LHCN-M2 (cell line): ENCODE measurements at places on chromosomes 16 and 17. TPM values are rescaled to one million over a fixed set of nuclear protein-coding genes. Genes with fewer than 3 reads are reported as not detected.

DNA sequence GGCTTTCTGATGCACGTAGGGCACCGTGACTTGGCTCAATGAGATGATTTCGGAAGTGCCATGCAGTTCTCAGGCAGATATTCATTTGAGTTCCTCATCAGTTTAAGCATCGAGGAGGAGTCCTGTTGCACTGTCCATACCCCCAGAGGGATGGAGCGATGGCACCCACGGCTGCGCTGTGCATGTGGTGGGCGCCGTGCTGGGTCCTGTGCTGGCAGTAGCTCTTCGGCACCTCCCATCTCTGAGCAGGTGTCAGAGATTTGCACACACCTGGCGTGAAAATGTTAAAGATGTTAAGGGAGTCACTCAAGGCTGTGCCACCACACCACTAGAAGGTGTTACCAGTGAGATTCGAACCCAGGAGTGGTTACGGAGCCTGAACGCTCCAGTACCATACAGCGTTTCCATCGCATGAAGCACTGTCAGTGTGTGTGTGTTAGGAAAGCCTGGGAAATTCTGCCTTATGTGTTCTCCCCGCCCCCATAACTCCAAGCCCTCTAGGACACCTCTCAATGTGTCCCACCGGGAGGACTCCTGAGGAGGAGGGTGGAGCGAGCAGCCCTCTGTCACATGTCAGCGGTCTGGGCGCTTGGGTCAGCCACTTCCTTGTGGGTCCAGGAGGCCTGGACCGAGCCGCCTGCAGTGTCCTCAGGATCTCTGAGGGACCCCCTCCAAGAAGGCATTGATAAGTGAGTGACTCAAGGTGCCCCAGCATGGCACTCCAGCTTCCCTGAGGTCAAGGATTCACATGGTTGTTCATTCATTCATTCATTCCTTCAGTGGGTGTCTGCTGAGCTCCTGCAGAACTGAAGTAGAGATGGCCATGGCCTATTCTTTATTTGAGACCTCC, 3.8 kb downstream of the MRC2 start:
- DNase-seq = no peak

MYH8 gene
- 0.11 TPM in 1 of 2 replicates, not detected in the other for total RNA-seq

DNA sequence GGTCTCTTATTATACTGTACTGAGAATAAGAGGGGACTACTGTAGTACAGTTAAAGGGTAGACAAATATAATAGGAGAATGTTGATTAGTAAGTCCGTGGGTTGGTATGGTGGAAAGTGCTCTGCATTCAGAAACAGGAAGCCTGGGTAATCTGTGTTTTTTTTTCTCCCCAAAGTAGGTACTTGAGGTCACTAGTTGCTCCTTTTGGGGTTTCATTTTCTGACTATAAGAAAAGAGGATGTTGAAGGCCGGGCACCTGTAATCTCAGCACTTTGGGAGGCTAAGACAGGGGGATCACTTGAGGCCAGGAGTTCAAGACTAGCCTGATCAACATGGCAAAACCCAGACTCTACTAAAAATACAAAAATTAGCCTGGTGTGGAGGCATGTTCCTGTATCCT, 42.0 kb upstream of the MMD start:
- DNase-seq = no peak

NUDT7 gene
- total RNA-seq = 1.3 and 1.4 TPM in 2 replicates

GRCh38 chr16:4601036-4601863, 13.4 kb downstream of the UBALD1 start:
- no peak for DNase-seq

KRT24 gene
- total RNA-seq = not detected in 2 replicates

- DNase-seq = peak; percentile 36
Observed at GRCh38 chr17:31148205-31148604, 53.4 kb downstream of the NF1 start.

CDH13 gene
- 140 and 162 TPM in 2 replicates for total RNA-seq

- no peak for DNase-seq
Observed at GRCh38 chr17:7250695-7251627, 573 bp downstream of the CTDNEP1 start.

CRHR1 gene
- not detected in 2 replicates for total RNA-seq

C16orf86 gene
- 4.6 and 6.3 TPM in 2 replicates for total RNA-seq

CA10 gene
- total RNA-seq = not detected in 2 replicates

SLC5A11 gene
- total RNA-seq = not detected in 2 replicates

DNA sequence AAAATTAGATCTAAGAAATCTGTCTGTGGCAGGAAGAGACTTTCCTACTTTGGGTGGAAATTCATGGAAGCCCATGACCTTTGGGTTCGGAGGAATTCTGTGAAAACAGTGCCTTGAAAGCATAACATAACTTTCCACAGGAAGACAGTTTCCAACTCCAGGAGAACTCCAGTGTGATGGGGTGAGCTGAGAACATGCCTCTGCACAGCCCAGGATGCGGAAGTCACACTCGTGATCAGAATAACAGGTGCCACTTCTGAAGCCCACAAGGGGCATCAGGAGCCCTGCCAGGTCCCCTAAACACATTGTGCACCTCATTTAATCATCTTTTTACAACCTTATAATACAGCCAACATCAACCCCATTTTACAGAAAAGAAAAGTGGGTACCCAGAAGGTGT, 9.7 kb downstream of the TVP23A start:
- DNase-seq = no peak

GRCh38 chr16:73313950-73314349, 266.0 kb upstream of the ZFHX3 start:
- no peak for DNase-seq

HOXB1 gene
- not detected in 2 replicates for total RNA-seq

- no peak for DNase-seq
Observed at GRCh38 chr17:52157603-52158449, 688 bp downstream of the CA10 start.

DNA sequence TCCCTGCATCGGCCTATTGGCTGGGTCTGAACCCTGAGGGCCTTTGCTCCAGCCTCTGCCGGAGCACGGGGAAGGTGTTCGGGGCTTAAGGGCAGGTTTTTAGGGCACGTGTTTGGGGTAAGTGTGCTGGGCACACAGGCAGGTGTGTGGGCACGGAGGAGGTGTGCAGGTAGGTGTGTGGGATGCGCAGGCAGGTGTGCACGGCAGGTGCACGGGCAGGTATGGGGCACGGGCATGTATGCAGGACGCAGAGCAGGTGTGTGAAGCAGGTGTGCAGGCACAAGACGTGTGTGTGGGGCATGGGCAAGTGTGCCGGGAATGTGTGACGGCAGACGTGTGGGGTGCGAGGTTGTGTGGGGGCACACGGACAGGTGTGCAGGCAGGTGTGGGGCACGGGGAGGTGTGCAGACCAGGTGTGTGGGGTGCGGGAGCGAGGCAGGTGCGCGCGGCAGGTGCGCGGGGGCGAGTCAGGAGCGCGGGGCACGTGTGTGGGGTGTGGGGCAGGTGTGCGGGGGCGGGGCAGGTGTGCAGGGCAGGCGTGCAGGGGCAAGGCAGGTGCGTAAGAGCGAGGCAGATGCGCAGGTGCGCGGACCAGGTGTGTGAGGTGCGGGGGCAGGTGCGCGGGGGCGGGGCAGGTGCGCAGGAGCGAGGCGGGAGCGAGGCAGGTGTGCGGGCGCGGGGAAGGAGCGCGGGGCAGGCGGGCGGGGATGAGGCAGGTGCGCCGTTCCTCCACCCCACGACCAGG, 28.6 kb upstream of the METRNL start:
- no peak for DNase-seq

ADAMTS18 gene
- total RNA-seq = 0.06 TPM in 1 of 2 replicates, not detected in the other

DNA sequence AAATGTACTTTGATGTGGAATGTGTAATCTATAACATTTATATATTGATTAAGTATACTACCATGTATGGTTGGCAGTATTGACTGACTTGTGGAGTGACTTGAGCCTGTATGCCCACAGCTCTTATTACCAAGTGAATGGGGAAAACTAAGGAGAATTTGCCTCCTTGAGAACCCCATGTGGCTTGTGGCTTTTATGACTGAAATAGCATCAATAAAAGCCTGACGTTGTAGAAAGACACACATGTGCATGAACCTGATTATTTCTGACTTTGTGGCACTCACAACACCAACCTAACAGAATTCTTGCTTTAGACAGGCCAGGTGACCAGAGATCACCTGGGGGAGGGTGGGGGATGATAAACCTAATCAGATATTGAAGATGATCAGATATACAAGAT, 2.1 kb upstream of the LRRC75A start:
- no peak for DNase-seq

GRCh38 chr17:80523956-80524712, 20.5 kb upstream of the RPTOR start:
- no peak for DNase-seq

GRCh38 chr17:44608727-44609435, 47.4 kb upstream of the MEIOC start:
- DNase-seq = no peak

GRCh38 chr17:2266045-2266864, 37.3 kb downstream of the SMG6 start:
- DNase-seq = no peak

- DNase-seq = no peak
Observed at GRCh38 chr17:62725791-62726249, 82.3 kb downstream of the MARCHF10 start.

- DNase-seq = no peak
Observed at GRCh38 chr16:59289151-59289550, 555.0 kb upstream of the GOT2 start.

CEP20 gene
- 69.6 and 94.3 TPM in 2 replicates for total RNA-seq

GPR139 gene
- total RNA-seq = not detected in 2 replicates

DNA sequence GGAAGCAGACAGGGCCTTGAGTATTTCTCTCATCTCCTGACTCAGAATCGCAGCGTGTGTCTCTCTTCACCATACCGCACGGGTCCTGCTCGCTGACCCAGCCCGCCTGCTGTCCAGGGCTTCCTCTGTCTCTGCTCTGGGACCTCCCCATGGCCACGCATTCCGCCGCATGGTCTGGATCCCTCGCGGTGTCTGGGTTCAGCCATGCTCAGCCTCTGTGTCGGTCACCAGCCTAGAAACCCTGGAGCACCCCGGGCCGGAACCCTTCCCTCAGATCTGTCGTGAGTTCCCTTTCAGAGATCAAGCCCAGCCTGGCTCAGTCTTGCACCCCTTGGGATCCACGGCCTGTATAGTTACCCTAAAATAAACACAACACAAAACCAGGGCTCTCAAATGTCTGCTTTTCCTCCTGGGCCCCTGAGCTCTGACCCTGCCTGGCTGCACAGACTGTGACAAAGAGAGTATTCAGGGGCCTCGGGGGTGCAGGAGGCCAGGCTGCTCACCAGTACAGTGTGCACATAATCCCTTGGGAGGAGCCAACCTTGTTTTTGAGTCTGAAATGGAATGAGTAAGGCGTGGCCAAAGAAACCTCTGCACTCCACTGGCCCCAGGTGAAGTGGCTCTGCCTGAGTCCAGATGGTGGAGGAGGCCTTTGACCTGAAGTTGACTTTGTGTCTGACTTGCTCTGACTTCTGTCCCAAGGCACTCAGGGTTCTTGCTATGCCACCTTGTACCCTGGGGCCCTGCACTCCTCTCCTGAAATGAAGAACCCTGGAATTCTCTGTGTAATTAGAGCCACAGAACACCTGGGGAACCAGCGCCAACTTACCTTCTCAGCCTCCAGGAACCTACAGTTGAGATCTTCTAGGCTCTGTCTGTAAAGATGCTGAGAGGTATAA, 5.8 kb upstream of the SPIRE2 start:
- DNase-seq = no peak

DNA sequence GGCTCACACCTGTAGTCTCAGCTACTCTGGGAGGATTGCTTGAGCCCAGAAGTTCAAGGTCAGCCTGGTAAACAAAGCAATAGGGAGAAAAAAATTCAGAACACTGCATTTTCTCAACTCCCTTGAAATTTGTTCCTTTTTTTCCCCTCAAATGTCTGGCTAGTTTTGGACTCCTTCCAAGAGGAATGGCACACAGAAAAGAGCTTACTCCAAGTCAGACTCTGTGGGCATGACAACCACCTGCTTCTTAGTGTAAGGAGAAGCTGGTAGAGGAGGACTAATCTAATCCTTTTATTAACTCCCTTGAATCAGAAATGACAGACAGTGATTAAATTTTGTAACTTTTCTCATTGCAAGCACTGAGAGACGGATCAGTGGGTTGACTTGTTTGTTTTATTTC, 27.9 kb upstream of the HYDIN start:
- peak; percentile 11 for DNase-seq

SYCE1L gene
- total RNA-seq = 0.40 and 0.45 TPM in 2 replicates

DNA sequence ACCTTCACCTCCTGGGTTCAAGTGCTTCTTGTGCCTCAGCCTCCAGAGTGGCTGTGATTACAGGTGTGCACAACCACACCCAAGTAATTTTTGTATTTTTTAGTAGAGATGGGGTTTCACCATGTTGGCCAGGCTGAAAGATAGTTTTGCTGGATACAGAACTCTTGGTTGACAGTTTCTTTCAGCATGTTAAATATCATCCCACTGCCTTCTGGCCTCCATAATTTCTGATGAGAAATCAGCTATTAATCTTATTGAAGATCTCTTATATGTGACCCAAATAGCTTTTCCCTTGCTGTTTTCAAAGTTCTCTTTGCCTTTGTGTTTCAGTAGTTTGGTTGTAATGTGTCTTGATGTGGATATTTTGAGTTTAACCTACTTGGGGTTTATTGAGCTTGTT, 50.3 kb upstream of the BRD7 start:
- no peak for DNase-seq

DNA sequence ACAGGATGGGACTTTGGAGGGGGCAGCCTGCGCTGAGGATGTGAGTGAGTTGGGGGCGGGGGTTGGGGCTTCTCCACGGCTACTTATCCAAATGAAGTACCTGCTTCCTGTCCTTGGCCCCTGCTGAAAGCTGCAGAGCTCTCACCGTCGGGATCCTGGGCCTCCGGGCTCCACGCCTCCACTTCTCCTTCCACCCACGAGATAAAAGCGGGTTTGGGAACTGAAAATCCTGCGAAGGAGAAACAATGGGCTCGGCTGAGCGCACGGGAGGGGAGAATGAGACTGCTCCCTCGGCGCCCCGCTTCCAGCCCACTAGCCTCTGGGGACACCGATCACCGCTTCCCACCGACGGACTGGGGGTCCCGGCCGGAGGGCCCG, 486 bp downstream of the ZNF785 start:
- DNase-seq = no peak

- DNase-seq = no peak
Observed at GRCh38 chr17:81961521-81962498, 823 bp upstream of the NOTUM start.

DNA sequence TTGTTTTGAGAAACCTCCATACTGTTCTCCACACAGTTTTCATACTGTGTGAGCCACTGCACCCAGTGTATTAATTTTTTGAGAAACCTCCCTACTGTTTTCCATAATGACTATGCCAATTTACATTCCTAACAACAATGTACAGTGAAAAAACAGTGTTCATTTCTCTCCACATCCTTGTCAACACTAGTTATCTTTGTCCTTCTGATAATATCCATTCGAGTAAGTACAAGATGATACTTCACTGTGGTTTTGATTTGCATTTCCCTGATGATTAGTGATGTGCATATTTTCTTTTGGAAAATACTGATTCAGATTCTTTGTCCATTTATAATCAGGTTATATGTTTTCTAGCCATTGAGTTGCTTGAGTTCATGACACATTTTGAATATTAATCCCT, 462.0 kb downstream of the CDH11 start:
- DNase-seq = no peak

GRCh38 chr17:8016632-8017424, 14.4 kb downstream of the GUCY2D start:
- DNase-seq = peak; percentile 34

- DNase-seq = no peak
Observed at GRCh38 chr17:48600244-48601098, 4.3 kb downstream of the HOXB6 start.

SOX8 gene
- 5.7 and 23.1 TPM in 2 replicates for total RNA-seq

NPIPB9 gene
- total RNA-seq = 0.46 TPM in 1 of 2 replicates, not detected in the other

CHRNE gene
- total RNA-seq = 0.19 TPM in 1 of 2 replicates, not detected in the other

B3GNT9 gene
- total RNA-seq = 75.5 and 85.0 TPM in 2 replicates

- no peak for DNase-seq
Observed at GRCh38 chr16:66480265-66481080, 53.4 kb downstream of the BEAN1 start.
